CD4-positive, alpha-beta T cell (primary cell): ENCODE measurements at places on chromosomes 5 and 9.

- no peak for DNase-seq
Measured at GRCh38 chr5:58885260-58885659, 302.4 kb downstream of the RAB3C start.

DNA sequence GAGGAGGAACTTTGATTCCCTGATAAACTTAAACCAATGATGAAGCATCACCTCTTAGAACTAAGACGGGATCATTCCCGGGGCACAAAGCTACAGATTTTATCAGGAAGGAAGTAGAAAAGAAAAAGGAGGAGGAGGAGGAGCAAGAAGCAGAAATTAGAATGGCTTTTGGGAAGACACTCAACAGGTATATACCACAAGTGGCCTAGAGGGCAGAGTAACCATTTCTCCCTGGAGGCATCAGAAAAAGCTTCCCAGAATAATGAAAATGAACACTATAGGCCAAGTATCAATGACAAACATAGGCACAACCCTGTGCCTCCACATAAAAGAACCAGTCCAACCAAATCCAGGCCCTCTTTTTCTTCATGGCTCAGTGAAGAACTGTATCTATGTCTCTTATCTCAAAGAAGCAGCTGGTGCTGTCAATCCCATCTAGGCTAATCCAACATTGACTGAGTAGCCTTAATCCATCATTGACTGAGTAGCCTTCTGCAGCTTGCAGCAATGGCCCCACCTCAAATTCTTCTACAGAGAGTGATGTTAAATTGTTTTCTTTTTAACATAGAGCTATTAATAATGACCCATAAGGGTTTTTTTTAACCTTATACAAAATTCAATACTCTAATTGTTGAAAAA is 178.8 kb upstream of the KIF2A start:
- DNase-seq = no peak

DNA sequence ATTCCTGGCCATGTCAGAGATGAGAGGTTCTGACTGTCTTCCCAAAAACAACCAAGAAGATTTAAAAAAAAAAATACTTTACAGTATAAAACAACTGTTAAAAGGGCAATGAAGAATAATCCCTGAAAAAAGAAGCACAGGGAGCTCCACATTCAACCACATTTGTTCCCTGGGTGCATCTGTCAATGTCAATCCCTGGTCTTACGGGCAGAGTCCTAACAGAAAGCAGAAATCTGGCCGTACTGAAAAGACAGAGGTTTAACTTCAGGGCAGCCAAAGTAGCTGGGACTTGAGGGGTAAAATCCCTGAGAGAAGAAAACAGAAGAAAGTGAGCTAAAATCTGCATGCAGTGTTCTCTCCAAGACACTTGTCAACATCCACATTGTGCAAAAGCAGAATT is 76.6 kb downstream of the RICTOR start:
- no peak for DNase-seq

DNA sequence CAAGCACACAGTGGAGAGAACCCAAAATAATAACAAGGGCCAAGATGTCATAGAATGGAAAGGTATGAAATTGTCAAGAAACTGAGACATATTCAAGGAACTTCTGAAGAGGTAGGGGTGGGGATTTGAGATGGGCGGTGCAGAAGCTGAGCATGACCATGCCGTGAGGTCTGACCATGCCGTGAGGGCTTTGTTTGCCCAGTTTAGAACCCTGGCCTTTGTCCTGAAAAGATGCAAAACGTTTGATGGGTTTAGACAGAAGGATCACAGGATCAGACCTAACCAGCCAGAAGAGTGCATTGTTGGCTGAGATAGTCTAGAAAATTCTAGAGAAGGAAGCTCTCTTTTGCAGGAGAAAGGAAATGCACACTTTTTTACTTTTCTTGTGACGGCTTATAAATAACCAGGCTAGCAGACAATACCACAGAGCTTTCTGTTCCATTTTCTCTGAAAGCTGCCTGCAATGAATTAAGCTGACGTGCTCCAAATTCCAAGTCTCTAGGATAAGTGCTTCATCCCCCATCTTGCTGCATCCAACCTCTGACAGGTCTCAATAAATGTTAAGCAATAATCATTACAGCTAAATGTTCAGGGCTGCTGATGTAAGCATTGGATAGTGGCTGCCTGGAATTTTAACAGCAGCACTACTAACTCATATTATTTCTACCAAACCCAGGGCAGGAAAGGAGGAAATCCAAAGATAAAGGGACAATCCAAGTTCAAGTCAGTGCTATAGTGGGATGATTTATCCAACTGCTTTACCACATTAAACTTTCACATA is 110.9 kb upstream of the IL6ST start:
- DNase-seq = no peak

DNA sequence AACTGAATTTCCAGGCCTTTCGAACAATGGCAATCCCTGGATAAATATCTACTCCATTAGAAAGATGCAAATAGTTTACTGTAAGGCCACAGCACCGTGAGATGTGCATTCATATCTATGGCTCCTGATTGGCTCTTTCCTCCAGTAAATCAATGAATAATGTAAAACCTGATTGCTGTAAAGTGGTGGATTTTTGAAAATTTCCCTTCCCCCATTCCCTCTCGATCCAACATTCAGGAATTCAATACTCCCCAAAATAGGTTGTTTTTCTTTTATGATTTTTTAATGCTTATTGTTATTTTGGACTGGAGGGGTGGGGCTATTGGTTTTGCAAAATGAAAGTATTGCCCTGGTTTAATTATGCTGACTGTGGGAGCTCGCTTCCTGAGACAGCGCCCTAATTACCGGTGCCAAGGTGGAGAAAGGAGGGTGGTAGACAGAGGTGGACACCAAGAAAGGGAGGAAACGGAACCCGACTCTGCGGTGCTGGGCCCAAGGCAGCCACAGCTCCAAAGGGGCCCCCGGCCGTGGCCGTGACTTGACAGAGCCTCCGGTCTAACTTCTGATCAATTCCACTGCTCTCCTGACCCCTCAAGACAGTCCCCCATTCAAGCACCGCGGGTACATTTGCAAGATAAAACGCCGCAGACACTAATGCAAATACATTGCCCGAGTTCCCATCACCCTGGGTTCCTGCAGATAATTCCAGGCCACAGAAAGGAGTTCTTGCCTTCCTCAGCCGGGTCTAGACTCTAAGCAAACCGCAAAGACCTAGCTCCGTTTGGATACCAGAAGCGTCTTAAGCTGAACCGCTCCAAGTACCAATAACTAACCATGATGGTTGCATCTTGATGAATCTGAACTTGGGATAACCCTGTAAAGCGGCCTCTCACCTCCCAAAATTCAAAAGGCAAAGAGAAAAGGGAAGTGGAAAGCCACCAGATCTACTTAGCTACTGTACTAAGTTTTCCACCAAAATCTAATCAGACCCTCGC is 211.2 kb downstream of the MEF2C start:
- no peak for DNase-seq

DNA sequence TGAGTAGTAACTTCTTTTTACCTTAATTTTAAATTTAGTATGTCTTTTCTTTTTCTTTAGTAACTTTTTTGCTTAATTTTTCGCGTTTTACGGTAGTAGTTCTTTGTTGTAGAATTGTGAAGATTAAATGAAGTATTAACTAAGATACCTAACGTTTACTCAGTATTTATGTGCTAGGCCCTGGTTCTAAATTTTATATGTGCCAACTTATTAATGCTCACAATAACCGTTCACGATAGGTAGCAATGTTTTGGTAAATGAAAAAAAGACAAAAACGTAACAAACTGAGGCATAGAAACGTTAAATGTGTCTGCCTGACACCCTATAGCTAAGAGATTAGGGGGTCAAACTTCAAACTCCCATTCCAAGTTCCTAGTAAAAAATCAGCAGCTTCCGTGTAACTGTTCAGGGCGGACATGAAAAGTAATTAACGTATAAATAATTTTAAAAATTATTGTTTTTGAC is 1.2 kb downstream of the MRPS30 start:
- DNase-seq = no peak
